A549 treated with CORT108297 at 1 μM for 4 hours (cell line): ENCODE measurements at places on chromosomes 7 and 10. TPM values are rescaled to one million over a fixed set of nuclear protein-coding genes. Genes with fewer than 3 reads are reported as not detected.

Gene GIMAP8
- total RNA-seq: not detected in 5 replicates

Gene GPR15LG
- not detected in 5 replicates for total RNA-seq

Gene GIMAP7
- total RNA-seq: not detected in 5 replicates

Gene TRPV5
- total RNA-seq: not detected in 5 replicates

Gene GPR146
- total RNA-seq: 1.1 to 2.8 TPM (median 2.1 TPM) in 5 replicates

Gene RHOBTB1
- total RNA-seq: 6.4 to 8.6 TPM (median 8.1 TPM) in 5 replicates

Gene KLLN
- total RNA-seq: 0.43 to 0.66 TPM (median 0.52 TPM) in 5 replicates

Gene CALCR
- total RNA-seq: 0.02 TPM in 1 of 5 replicates, not detected in the others

Gene LIPF
- not detected in 5 replicates for total RNA-seq
